ENCODE measurements at places on chromosomes 6 and 20. TPM values are rescaled to one million over a fixed set of nuclear protein-coding genes. Genes with fewer than 3 reads are reported as not detected.

The GGTLC1 gene
- total RNA-seq, result not detected

The XKR7 gene
- not detected for total RNA-seq

The TMEM242 gene
- 3.1 TPM for total RNA-seq

The SGK2 gene
- not detected for total RNA-seq

The ZNF217 gene
- 29.5 TPM for total RNA-seq

The SLC52A3 gene
- not detected for total RNA-seq

The LAMA5 gene
- 154 TPM for total RNA-seq

The MOG gene
- not detected for total RNA-seq

The JAG1 gene
- total RNA-seq, result 97.4 TPM

The SLC17A2 gene
- total RNA-seq, result not detected

The OR12D3 gene
- total RNA-seq, result not detected

All from cardiac atrium fibroblast (primary cell).